Activated CD4-positive, alpha-beta T cell treated with anti-CD3 and anti-CD28 coated beads for 1 hour (primary cell): ENCODE measurements at places on chromosomes 2 and 18.
A peak's percentile ranks its signal among the peaks of the same experiment; 100 is the strongest.

GRCh38 chr2:237059155-237059875, 26.4 kb upstream of the COPS8 start:
- DNase-seq, result no peak

GRCh38 chr2:26763019-26763418, 1.1 kb upstream of the SLC35F6 start:
- DNase-seq, result no peak

GRCh38 chr2:13474538-13474937, 757.8 kb downstream of the TRIB2 start:
- DNase-seq, result no peak

DNA sequence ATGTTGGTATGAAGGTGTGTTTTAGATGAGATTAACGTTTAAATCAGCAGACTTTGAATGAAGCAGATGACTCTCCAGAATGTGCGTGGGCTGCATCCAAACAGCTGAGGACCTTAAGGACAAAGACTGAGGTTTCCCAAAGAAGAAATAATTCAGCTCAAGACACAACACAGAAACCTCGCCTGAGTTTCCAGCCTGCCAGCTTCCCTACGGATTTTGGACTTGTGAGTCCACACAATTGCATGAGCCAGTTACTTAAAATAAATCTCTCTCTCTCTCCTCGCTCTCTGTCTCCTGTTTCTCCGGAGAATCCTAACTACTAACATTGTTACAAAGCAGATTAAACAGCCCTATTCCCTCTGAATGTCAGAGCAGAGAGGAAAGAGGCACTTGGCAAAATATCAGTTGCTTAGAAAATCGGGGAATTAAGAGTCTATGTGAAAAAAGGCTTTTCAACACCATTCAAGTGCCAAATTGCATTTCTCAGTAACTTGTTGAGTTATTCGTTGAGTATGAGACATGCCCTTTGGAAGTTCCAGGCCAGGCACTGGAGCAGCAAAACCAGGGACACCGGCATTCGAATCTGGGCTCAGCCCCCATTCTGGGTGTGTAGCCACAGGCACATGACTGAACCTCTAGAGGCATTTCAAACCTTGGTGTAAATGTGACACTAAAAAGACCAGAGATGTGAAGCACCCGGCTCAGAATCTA, 174.6 kb upstream of the PID1 start:
- DNase-seq, result no peak

- DNase-seq, result no peak
Measured at GRCh38 chr18:11046140-11046539, 103.2 kb downstream of the PIEZO2 start.

DNA sequence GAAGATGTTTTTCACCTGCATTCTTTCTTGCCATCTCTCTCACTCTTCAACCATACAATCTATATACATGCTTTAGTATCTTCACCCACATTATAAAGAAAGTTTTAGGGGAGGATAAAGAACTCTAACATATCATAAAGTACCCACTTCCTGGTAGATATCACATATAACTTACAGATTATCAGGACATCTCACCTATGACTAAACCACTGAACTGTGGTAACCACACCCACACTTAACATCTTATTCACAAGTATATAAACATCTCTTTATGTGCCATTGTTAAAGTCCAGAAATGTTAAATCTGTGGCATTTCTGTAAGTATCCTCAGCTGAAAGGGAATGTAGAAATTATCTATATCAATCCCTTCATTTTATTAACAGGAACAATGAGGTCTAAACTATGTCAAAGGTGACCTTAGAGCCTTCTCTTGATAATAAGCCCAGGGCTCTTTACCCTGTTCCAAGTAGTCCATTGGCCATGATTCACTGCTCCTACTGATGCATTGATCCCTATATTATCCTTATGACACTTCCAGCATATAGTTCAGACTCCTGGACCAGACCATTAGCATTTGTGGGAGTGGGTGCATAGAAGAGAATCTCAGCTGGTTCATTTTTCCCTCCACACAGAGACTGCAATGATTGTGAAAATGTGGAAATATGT, 182.4 kb downstream of the SUCLG1 start:
- DNase-seq, result no peak

- DNase-seq, result no peak
Measured at GRCh38 chr2:136213836-136214235, 95.9 kb upstream of the CXCR4 start.

DNA sequence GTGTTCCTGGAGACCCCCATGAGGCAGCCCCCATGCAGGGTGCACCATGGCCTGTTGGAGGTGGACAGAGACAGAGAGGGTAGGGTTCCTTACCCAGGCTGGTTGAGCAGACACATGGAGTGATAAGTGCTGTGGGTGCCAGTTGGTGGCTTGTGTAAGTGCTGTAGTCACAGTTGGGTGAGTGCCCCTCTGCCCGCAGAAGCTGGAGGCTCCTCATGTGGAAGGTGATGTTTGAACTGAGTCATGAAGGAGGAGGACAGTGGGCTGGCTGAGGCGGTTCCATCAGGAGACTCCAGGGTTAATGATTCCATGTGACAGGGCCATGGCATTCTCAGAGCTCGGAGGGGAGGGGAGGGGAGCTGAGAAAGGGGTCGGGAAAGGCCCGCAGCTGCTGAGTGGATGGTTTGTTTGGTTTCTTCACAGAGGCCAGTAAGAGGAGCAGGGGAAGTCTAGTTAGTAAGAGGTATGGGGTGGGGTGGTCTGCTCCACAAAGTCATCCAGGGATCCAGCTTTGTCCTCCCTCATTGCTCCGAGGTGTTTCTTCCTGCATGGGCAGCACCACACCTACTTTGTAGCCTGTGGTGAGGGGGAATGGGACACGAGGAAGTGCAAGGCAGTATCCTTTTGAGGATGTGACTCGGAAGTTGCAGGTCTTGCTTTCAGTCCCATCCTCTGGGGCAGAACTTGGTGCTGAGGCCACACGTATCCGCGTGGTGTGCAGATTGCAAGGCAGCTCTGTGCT, 13.6 kb downstream of the IMPA2 start:
- no peak for DNase-seq

GRCh38 chr2:85435981-85436835, 17.7 kb downstream of the SH2D6 start:
- DNase-seq, result no peak

- no peak for DNase-seq
Measured at GRCh38 chr2:37617119-37617892, 54.1 kb downstream of the CDC42EP3 start.

- no peak for DNase-seq
Measured at GRCh38 chr2:189952536-189953109, 109.9 kb downstream of the MSTN start.

- DNase-seq, result no peak
Measured at GRCh38 chr2:25416674-25417073, 74.9 kb upstream of the DNMT3A start.

DNA sequence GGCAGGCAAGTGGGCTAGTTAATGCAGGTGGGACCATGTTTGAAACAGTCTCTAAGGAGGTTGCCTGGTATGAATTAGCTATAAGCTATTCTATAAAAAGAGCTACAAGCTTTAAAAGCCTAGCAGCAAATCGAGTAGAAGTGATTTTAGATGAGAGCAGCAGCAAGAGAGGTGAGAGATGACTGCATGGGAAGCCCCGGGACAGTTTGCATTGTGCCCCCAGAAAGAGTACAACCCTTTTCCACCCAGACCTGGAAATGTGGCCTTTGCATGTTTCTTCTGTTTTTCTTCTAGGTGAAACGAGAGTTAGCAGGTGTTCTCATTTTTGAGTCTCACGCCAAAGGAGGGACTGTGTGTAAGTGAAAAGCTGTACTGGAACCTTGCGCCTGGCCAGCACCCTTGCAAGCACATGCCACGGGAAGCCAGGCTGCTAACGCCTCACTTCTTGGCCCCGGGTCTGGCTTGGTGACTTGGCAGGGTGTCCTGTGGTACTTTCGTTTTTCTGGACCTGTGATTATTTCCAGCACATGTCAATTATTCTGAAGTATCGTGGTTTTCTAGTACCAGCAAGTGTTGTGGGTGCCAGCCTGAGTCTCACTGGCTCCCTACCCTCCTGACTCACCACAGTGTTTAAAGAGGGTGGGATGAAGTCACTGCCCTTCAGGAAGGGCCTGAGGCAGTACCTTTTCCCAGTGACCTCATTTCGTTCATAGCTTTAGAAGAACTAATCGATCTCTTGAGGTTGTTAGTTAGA, 90.3 kb upstream of the MAP3K20 start:
- DNase-seq, result no peak

- DNase-seq, result no peak
Measured at GRCh38 chr2:88606371-88607030, 20.8 kb downstream of the EIF2AK3 start.

GRCh38 chr18:76953156-76953555, 130.8 kb downstream of the ZNF236 start:
- DNase-seq, result no peak

- DNase-seq, result no peak
Measured at GRCh38 chr2:240644859-240645301, 19.6 kb downstream of the GPR35 start.

DNA sequence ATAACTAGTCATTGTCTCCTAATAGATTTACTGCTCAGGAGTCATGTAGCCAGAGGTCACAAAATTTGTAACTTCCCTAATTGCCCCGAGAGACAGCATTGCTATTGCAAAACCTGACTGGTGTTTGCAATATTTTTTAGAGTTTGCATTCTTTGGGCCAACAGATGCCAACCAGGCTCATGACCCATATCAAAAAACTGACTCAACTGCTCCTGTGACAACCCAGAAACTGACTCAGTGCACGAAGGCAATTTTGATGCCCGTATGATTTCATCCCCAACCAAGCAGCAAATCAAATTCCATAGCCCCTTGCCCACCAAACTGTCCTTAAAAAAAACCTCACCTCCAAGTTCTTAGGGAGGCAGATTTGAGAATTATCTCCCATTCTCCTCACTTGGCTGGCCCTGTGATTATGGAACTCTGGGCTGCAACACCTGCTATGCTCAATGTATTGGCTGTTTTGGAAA, 951.3 kb downstream of the TSN start:
- DNase-seq, result no peak

DNA sequence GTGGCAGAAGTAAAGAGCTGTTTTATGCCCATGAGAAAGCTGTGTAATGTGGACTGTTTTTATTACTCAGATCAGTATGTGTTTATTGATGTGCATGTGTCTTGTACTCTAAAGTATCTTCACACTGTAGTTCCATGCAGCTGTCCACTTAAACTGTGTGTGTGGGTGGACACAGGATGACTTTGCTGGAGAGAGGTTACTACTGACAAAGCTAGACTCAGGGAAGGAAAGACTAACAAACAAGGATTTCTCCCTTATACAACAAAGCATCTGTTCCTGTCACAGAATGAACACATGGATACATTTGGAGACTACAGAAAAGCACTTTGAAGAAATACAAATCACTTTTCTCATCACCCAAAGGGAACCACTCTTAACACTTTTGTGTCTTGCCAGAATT, 10.0 kb downstream of the FHOD3 start:
- no peak for DNase-seq

GRCh38 chr2:215888680-215889079, 124.7 kb downstream of the MREG start:
- no peak for DNase-seq

DNA sequence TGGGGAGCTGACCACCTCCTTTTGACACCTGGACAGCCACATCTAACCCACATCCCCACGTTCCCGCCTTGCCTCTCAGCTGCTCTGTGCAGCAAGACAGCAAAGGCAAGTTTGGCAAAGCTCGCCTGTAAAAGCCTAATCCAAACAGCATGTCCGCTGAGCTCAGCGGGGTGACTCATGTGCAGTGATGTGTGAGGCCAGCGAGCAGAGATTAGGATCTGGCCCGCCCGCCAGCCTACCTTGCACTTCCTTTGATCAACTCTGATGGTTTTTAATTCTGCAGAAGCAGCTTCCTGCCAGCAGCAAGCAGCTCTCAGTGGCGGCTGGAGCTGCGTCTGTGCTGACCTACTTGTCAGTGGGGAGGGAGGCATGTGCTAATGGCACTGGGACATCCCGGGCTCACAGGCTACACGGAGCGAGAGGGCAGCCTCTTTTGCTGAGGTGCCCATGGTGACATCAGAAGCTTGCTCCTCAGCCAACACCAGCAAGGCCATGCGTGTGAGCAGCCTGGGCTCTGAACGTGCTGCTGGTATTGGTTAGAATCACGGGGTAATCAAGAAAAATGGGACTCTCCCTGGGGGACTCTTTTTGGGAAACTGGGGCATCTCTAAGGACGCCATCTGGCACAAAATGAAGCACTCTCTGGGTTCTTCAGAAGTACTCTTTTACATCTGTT, 36.0 kb upstream of the EML4 start:
- peak; percentile 81 for DNase-seq

GRCh38 chr2:129056309-129056958, 737.8 kb upstream of the HS6ST1 start:
- no peak for DNase-seq

DNA sequence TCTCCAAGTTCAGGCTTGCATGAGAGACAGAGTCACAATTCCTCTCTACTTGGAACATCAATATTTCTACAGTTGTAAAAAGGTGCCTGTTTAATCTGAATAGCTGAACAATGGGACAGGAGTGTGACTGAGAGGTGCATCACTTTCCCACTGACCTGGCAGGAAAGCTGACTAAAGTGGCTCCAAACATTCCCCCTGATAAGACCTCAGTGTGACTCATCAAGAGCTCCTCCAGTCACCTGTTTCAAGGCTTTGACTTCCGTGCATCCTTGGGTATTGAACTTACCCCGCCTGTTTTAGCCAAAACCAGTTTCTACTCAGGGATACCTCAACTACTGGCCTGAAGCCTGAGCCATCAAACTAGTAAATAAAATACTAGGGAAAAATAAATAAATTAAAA, 453.9 kb upstream of the DDX18 start:
- no peak for DNase-seq

GRCh38 chr2:66601624-66602023, 166.7 kb downstream of the MEIS1 start:
- DNase-seq, result no peak

DNA sequence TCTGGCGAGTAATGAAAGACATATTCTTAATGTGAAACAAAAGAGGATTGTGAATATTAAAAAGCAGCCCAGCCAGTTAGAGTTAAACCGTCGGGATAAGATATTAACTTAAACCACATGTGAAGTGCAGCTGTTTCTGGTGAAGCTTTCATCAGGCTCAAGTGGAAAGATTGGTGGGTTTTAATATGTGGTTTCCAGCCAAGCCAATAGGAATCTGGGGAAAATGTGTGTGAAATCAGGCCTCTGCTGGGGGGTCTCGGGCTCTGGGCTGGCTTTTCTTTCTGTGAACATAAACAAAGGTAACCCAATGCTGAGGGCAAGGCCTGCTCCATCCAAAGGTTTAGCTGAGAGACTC, 279.6 kb downstream of the SLC4A3 start:
- DNase-seq, result no peak

GRCh38 chr2:59096973-59097372, 855.8 kb upstream of the FANCL start:
- no peak for DNase-seq

GRCh38 chr2:129324349-129324748, 655.1 kb upstream of the RAB6C start:
- DNase-seq, result no peak

DNA sequence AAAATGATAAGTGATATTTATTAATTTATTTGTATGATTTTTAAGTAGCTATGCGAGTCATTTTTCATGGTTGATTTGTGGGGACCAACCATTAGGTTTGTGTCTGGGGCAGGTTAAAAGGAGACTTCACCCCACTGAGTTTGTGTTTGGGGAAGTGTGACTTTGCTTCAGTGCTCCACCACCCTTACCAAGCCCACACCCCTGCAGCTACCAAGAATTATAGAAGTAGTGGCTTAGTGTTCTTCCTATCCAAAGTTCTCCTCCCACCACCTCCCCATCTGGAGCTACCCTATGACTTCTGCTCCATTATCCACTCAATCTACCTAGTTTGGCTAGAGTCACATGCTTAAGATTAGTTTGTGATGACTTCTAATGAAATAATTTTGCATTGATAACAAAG, 182.1 kb upstream of the ZEB2 start:
- DNase-seq, result no peak
